ENCODE measurements at places on chromosomes 12 and 14.

DNA sequence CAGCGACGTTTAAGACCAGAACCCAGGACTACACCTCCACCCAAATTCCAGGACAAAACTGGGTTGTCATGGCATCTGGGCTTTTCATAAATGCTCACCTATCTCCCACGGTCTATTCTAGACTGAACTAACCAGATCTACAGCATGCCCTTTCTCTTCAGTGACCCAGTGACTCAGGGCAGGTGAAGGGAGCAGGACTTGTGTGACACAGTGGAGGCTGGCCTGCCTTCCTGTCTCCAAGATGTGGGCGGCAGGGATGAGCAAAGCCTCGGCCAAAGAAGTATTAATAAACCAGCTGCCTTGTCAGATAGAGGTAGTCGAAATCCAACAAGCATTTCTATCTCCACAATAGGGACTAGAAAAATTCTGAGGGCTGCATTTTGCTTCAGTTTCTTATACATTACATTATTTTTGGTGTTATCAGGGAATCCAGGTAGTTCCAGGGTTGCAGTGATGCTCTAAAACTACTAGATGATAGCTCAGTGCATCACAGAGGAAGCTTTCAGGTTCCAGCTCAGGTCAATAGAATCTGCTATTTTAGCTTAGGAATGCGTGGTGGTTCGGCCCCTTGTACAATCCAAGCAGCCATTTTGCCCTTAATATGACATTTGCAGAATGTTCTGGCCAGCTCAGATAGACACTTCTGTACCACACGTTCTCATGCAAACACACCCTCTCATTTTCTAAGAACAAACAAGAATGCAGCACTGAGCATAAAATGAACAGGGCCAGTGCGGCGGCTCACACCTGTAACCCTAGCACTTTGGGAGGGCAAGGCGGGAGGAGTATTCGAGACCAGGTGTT lies 4.2 kb upstream of the GLRX5 start:
- no peak for DNase-seq

DNA sequence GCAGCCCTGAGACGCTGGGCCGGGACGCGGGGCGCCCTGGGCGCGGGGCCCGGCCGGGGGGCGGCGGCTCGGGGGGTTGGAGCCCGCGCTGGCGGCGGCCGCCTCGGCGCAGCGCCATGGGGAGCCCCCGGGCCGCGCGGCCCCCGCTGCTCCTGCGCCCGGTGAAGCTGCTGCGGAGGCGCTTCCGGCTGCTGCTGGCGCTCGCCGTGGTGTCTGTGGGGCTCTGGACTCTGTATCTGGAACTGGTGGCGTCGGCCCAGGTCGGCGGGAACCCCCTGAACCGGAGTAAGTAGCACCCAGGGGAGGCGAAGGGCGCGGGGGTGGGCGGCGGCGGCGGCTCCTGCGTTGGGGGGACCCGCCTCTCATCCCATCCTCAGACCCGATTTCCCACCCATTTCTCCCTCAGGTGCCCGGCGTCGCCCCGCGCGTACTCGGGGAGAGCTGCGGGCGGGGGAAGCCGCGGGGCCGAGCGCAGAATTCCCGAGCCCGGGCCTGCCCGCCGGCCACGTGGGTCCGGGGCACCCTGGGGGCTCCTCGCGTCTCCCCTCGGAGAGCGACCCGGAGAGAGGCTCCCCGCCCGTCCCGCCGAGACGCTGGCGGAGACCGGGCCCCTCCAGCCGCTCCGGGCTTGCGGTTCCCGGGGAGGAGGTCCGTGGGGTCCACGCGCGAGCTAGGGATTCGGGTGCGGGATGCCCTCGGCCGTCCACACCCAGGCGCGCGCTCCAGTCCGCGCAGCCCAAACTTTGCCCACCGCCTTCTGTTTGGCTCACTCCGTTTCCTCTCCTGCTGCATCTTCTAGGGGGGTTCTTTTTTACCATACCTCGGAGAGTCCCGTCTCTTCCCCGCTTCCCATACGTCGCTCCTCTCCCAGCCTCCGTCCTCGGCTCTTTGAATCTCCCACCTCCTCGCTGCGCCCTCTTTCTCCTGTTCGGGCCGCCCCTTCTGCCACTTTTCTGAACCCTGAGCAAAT lies 807 bp downstream of the B4GALNT3 start:
- DNase-seq = peak; percentile 79

DNA sequence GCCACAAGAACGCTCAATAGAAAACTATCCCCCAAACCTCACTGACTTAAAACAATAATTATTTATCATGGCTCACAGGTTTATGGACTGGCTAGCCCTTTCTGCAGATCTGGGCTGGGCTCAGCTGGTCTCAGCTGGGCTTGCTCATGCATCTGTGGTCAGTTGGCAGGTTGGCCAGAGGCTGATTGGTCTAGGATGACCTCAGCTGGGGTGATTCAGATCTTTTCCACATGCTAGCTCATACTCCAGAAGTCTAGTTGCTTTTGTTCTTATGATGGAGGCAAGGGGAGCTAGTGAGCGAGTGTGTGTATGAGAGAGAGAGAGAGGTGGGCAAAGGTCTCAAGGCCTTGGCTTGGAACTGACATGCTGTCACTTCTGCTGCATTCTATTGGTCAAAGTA lies 181.2 kb upstream of the NRXN3 start:
- DNase-seq = no peak

DNA sequence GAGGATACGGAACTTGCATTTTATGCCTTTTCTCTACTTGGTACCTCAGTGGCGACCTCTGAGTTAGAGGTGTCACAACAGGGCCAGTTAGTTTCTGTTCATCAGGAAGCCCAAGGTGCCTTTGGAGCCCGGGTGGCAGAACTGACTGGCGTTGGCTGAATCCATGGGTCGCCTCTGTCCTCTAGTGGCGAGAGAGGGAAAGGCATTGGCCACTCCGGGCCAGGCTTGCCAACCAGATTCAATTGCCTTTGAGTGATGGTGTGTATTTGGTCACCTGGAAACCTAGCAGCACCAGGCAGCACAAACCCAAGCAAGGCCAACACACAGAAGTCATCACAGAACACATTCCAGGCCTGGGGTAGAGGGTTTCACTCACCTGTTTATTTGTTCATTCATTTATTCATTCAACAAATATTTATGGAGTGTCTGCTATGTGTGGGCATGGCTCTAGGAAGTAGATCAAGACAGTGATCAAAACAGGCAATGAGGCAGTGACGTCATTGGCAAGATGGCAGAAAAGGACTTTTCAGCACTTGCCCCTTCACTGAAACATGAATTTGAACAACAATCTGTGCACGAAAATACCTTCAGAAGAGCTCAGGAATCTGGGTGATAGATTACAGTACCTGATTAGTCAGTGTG lies 40.5 kb upstream of the KCNA5 start:
- DNase-seq = peak; percentile 73

- DNase-seq = no peak
These were observed 15.4 kb downstream of the MON2 start for GRCh38 chr12:62481843-62482540.

DNA sequence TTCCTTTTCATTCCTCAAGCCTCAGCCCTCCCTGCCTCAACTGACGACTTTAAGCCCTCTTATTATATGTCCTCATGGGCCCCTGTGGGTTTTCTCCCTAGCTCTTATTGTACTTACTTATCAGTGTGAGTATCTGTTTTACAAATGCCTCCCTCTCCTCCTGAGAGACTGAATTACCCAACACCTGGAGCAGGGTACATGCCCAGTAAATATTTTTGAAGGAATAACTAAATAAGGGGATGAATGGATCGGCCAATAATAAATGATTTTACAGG lies 95.8 kb upstream of the SLC35F4 start:
- no peak for DNase-seq

DNA sequence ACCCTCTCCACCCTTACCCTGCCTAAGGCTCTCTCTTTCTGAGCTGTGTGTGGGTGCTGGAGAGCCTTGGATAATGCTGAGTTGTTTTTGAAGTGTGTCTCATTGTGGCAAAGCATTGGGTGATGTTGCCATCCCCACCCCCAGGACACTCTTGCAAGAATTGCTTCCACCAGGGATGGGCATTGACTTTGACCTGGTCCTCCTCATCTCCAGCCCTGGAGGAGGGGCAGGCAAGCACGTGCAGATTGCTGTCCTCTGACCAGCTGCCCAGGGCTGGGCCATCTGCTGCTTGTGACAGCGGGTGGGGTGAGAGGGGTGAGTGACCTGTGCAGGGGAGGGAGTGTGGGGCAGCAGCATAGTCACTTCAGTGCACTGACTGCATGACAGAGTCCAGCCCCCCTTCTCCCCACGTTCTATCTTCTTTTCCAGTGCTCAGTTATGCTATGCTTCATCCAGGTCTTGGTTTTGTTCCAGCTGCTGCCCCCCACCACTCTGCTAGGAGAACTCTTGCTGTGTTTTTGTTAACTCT lies 26.2 kb downstream of the SUSD6 start:
- DNase-seq = no peak

Data from GM20000 (cell line).